ENCODE measurements at places on chromosomes 7 and 10.

DNA sequence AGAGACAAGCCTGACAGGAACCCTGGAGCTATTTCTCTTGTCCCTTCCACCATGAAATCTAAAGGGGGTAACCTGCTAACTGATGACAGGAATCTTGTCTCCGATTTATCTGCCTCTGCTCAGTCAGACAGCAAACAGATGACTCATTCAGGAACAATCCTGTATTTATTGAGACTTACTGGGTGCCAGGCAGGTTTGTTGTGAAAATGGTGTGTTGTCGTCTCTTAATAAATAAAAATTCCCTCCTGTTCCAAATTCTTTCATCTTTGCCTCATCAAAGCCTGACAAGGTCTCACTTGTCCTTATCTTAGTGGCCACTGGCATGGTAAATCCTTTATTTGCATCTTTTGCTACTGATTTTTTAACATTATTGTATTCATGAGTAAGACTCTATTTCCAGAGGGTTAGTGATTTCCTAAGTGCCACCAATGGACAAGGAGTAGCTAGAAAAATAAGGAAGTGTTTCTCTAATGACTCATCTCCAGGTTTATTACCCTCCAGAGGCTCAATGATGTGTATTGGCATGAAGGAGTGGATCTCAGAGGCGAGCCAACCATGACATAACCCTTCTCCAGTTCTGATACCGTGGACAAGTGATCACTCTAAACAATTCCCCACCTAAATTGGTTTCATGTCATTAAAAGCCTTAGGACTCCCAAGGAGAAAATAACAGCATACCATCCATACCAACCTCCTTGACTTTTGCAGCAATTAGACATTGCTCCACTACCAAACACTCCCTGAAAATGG lies 724.0 kb downstream of the GRID1 start:
- no peak for DNase-seq
- no peak overlapping the region for H3K27ac ChIP-seq

DNA sequence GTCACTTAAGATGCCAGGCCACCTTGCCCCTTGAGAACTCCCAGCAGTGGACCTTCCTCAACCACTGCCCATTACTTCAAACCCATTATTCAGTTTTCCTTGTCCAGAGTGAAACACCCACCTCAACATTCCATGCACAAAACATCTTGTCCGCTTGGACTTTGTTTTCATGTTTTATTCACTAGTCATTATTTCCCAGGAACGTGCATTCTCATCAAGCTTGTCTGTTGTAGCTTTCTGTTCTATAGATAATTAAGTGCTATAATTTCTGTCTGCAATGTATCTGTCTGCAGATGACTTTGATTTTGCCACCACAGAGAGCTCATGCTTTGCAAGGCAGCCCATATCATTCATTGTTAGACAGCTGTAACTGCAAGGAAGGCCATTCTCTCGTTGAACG lies 117.4 kb downstream of the RAB18 start:
- peaks cover 11% of the 10 kb centered on the region for H3K27me3 ChIP-seq
- no peak overlapping the region for H3K27ac ChIP-seq
- no peaks in the 10 kb centered on the region for H3K36me3 ChIP-seq
- no peak overlapping the region for H3K4me3 ChIP-seq
- no peak for DNase-seq
- H3K4me1 ChIP-seq: peaks cover 27% of the 10 kb centered on the region

GRCh38 chr10:83225781-83226180 lies 913.5 kb upstream of the GHITM start:
- H3K36me3 ChIP-seq: no peaks in the 10 kb centered on the region
- H3K4me3 ChIP-seq: no peak overlapping the region
- no peak for DNase-seq
- peaks cover 5% of the 10 kb centered on the region for H3K4me1 ChIP-seq
- peaks cover 3% of the 10 kb centered on the region for H3K27me3 ChIP-seq

GRCh38 chr7:104431930-104432329 lies 103.5 kb downstream of the LHFPL3 start:
- no peaks in the 10 kb centered on the region for H3K27me3 ChIP-seq
- H3K36me3 ChIP-seq: no peaks in the 10 kb centered on the region
- H3K4me1 ChIP-seq: no peaks in the 10 kb centered on the region
- no peak for DNase-seq
- no peak overlapping the region for H3K27ac ChIP-seq

GRCh38 chr7:113784316-113784715 lies 134.5 kb downstream of the PPP1R3A start:
- no peak for DNase-seq
- H3K27ac ChIP-seq: peak overlapping the region; percentile 25
- H3K36me3 ChIP-seq: no peaks in the 10 kb centered on the region
- H3K4me1 ChIP-seq: peaks cover 1% of the 10 kb centered on the region
- H3K4me3 ChIP-seq: no peak overlapping the region

- H3K4me1 ChIP-seq: no peaks in the 10 kb centered on the region
- H3K4me3 ChIP-seq: no peak overlapping the region
- H3K27ac ChIP-seq: no peak overlapping the region
- H3K36me3 ChIP-seq: no peaks in the 10 kb centered on the region
- DNase-seq: no peak
Observed at GRCh38 chr7:142240546-142240945, 17.3 kb downstream of the PRSS58 start.

DNA sequence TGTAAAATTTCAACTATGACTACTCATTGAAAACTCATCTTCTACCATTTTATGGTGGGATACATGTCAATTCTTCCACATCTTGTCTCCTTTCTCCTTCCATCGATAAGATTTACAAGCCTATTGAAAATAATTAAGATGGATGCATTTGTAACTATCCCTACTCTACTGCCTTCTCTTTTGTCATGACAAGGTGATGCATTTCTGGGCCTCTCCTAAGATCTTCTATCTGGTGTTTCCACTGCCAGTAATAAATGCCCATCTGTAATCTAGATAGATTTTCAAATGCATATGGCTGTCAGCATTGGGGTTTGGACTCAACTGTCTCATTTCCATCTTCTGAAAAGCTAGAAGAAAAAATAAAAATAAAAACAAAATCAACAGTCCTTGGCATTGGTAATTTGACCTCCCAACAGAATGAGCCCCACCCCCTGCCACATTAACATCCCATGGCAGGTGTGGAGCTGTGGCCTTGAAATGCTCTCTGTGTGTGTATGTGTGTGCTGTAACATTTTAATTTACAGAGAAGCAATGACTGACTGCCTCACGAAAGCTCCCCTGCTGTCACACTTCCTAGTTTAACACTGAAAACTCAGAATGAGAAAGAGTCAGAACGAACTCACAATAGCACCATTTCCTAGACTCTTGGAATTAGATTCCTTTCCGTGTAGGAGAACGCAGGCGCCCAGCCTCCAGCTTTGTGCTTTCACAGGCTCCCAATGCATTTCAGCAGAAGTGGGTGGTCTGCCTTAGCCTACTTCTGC lies 74.2 kb downstream of the RHOBTB1 start:
- DNase-seq: no peak
- H3K36me3 ChIP-seq: no peaks in the 10 kb centered on the region
- peaks cover 4% of the 10 kb centered on the region for H3K27me3 ChIP-seq
- H3K27ac ChIP-seq: no peak overlapping the region
- H3K4me1 ChIP-seq: no peaks in the 10 kb centered on the region
- H3K4me3 ChIP-seq: no peak overlapping the region

DNA sequence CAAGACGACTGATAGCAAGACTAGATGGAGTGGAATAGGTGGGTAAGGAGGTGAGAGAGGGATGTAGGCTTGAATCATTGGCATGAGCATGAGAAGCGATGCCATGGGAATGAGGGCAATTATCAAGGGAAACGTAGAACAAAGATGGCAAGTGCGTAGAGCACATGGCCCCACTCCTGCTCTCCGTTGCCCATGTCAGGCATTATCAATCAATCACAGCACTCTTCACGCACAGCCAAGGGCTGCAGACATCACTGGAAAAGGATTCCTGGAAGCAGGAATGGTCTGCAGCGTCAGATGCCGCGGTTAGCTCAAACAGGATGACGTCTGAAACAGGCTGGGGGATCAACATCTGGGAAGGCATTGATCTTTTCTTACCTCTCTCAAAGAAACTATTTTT lies 25.6 kb upstream of the GALNTL5 start:
- no peak overlapping the region for H3K4me3 ChIP-seq
- H3K27ac ChIP-seq: no peak overlapping the region
- no peaks in the 10 kb centered on the region for H3K36me3 ChIP-seq

GRCh38 chr10:130751851-130752250 lies 559.7 kb downstream of the TCERG1L start:
- DNase-seq: no peak
- no peak overlapping the region for H3K27ac ChIP-seq
- no peak overlapping the region for H3K4me3 ChIP-seq
- peaks cover 3% of the 10 kb centered on the region for H3K27me3 ChIP-seq
- peaks cover 9% of the 10 kb centered on the region for H3K36me3 ChIP-seq

DNA sequence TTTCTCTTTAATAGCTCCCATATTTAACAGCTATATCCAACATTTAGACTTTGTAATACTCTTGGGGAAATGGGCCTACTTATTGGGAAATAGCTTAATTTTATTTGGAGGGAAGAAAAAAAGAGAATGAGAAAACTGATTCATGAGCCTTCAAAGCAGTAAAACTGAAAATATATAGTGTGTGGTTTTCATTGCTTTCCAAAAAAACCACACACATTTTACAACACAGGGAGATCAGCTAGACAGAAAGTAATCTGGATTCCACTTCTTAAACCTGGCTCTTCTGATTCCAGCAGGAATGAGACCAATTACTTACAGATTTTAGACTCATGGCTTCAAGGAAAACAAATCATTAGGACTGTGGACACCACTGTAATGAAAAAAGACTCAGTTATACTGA lies 48.7 kb downstream of the CH25H start:
- H3K27ac ChIP-seq: no peak overlapping the region
- no peak for DNase-seq
- H3K4me3 ChIP-seq: no peak overlapping the region
- H3K27me3 ChIP-seq: no peaks in the 10 kb centered on the region
- H3K4me1 ChIP-seq: no peaks in the 10 kb centered on the region

GRCh38 chr7:139972029-139972428 lies 90.7 kb downstream of the PARP12 start:
- no peak overlapping the region for H3K4me3 ChIP-seq
- peaks cover 1% of the 10 kb centered on the region for H3K27me3 ChIP-seq
- no peak for DNase-seq

DNA sequence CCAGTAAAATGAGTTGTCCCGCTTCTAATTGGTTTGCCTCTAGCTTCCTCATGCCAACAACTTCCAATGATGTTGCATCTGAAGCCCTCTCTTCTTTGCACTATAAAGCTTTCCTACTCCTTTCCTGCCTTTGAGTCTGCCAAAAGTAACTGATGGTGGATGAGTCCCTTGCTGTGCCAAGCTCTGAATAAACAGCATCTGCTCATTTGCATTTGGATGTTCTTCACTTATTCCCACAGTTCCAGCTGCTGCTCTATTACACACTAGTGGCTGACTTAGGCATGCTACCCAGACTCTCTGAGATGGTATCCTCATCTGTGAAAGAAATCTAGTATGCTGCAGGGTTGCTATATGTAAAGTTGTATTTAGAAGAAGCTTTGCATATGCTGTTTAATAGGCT lies 24.9 kb downstream of the SFR1 start:
- H3K4me1 ChIP-seq: no peaks in the 10 kb centered on the region
- H3K27ac ChIP-seq: no peak overlapping the region
- peaks cover 7% of the 10 kb centered on the region for H3K36me3 ChIP-seq
- H3K4me3 ChIP-seq: no peak overlapping the region
- DNase-seq: no peak

DNA sequence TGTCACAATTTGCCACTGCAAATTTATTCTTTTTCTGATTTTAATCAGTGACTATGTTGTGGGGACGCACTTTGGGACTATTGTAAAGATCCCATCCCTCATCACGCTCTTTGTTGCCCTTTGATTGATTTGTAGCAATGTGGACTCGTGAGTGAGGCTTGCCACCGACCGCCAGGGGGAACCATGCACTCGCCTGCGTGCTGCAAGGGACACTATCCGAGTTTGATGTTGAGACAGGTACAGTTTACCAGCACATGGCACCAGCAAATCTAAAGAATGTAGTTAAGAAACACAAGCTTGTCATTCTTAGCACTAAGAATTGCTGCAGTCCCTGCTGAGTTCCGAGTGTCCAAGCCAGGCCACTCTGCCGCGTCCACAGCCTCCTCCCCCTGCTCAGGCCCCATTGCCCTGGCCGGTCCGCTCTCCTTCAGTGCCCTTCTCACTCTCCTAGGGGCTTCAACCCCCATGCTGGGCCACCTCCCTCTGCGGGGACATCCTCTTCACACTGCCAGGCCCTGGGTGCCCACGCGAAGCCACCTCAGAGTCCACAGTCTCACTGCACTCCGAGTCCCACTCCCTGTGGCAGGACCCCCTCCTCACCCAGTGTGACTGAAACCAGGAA lies 2.0 kb upstream of the SFTPA2 start:
- H3K36me3 ChIP-seq: no peaks in the 10 kb centered on the region
- H3K27ac ChIP-seq: no peak overlapping the region
- H3K27me3 ChIP-seq: peaks cover 4% of the 10 kb centered on the region
- peak; percentile 86 for DNase-seq

GRCh38 chr7:108178398-108178797 lies 48.2 kb upstream of the LAMB4 start:
- peaks cover 18% of the 10 kb centered on the region for H3K4me1 ChIP-seq
- no peak for DNase-seq
- no peak overlapping the region for H3K27ac ChIP-seq
- no peak overlapping the region for H3K4me3 ChIP-seq
- H3K36me3 ChIP-seq: peaks cover 9% of the 10 kb centered on the region
- H3K27me3 ChIP-seq: peaks cover 2% of the 10 kb centered on the region

DNA sequence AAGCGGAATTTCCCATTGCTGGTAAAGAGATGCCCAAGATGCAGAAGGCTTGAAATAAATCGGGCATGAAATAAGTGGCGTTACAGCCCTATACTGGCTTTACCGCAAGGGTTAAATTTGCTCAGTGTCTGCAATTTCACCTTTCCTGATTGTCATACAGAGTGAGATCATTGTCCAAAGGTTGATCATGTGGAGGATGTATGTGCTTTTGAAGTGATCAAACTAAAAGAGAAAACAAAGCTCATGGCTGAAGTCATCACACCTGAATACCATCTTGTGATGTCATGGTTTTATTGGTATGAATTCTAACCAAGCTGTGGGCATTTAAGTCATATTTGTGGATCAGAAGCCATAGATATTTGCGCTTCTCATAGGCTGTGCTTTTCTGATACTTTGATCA lies 635.5 kb downstream of the AUTS2 start:
- H3K4me3 ChIP-seq: no peak overlapping the region
- H3K4me1 ChIP-seq: peaks cover 15% of the 10 kb centered on the region
- H3K27ac ChIP-seq: no peak overlapping the region
- no peak for DNase-seq

All from glutamatergic neuron (in vitro differentiated cells).